ENCODE measurements at places on chromosomes 12 and 14.

GRCh38 chr12:54932691-54933090, 51.9 kb downstream of the TESPA1 start:
- no peak for DNase-seq
- no peaks in the 10 kb centered on the region for H3K27me3 ChIP-seq
- no peak overlapping the region for H3K27ac ChIP-seq
- no peak overlapping the region for H3K4me3 ChIP-seq

DNA sequence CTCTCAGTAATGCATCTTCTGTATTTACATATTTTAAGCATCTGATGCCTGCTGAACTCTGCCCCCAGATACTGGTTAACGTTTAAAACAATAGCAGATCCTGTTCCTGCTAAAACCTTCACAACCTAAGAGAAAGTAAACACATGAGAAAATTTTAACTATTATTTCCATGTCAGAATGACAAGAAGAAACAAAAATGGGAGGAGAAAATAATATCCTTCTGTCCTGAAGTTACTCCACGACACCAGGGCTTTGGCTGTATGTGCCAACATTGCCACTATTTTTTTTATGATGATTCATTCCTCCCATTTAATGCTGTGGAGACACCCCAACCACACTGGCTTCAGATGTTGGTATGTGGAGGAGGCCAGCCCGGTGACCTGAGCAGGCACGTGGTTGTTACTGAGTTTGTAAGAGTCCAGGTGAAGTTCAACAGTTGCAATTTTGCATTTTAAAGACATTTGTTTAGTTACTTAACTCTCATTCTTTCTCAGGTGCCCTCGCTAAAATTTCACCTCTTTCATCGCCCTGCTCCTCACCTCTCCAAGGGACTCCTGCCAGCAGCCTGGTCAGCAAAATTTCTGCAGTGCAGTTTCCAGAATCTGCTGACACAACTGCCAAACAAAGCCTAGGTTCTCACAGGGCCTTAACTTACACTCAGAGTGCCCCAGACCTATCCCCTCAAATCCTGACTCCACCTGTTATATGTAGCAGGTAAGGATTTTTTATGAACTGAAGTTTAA, 65.5 kb upstream of the SLCO1C1 start:
- H3K36me3 ChIP-seq = no peaks in the 10 kb centered on the region
- H3K27ac ChIP-seq = no peak overlapping the region
- H3K4me3 ChIP-seq = no peak overlapping the region
- DNase-seq = no peak

GRCh38 chr14:103483600-103483999, 39.0 kb downstream of the CKB start:
- H3K36me3 ChIP-seq = peaks cover 1% of the 10 kb centered on the region
- H3K27ac ChIP-seq = no peak overlapping the region
- H3K4me3 ChIP-seq = no peak overlapping the region
- DNase-seq = no peak
- H3K27me3 ChIP-seq = no peaks in the 10 kb centered on the region

GRCh38 chr12:46660276-46660675, 165.5 kb downstream of the SLC38A4 start:
- H3K4me3 ChIP-seq = no peak overlapping the region
- H3K36me3 ChIP-seq = no peaks in the 10 kb centered on the region
- H3K4me1 ChIP-seq = peaks cover 11% of the 10 kb centered on the region
- no peak overlapping the region for H3K27ac ChIP-seq

DNA sequence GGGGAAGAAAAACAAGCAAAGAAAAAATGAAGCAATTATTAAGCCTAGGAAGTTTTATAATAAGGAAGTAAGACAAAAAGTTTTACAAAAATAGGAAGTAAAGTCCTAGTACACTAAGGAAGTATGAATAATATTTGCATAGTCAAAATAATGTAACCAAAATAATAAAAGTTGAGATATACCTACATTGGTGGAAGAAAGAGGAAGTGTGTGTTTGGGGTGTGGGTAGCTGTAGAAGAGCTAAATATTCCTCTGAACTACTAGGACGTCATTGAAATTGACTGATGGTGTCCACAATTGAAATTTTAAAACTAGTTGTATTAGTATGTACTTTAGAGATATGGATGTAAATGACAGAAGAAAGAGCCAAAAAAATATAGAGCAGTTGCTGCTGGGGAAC, 228.4 kb upstream of the OTX2 start:
- DNase-seq = no peak
- no peaks in the 10 kb centered on the region for H3K4me1 ChIP-seq
- H3K4me3 ChIP-seq = no peak overlapping the region
- no peaks in the 10 kb centered on the region for H3K36me3 ChIP-seq

DNA sequence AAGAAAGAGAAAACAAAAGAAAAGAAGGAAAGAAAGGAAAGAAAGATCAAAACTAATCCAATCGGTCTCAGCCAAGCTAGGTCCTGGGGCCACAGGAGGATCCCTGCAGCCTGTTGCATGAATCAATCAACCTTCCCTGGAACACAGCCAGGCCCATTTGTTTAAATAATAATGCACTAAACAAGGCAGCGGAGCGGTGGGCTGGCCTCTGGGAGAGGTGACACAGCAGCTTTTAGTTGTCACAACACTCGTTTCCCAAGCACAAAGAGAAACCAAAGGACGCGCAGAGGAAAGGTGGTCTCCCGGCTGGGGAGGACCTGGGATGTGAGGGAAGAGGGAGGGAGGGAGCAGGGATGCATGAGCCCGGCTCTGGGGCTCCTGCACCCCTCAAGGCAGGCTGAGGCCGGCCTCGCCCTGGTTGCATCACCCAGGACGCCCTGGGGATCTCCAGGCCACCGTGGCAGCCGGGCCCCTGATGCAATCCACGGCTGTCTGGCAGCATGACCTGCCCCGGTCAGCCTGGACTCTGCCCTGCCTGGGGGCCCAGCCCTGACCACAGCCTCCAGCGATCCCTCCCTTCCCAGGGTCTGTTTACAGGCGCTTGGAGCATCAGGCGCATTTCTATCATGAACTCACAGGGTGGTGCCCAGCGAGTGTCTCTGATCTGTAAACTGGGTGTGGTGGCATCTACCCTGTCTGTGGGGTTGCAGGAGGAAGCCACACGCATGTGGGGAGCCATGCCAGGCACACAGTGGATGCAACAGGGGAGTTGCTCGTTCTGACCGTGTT, 32.5 kb downstream of the MMP17 start:
- H3K27me3 ChIP-seq = no peaks in the 10 kb centered on the region
- no peak overlapping the region for H3K4me3 ChIP-seq

- H3K4me1 ChIP-seq = no peaks in the 10 kb centered on the region
- no peaks in the 10 kb centered on the region for H3K27me3 ChIP-seq
- H3K36me3 ChIP-seq = no peaks in the 10 kb centered on the region
- DNase-seq = no peak
Measured at GRCh38 chr14:105502446-105503295, 11.6 kb downstream of the TEDC1 start.

DNA sequence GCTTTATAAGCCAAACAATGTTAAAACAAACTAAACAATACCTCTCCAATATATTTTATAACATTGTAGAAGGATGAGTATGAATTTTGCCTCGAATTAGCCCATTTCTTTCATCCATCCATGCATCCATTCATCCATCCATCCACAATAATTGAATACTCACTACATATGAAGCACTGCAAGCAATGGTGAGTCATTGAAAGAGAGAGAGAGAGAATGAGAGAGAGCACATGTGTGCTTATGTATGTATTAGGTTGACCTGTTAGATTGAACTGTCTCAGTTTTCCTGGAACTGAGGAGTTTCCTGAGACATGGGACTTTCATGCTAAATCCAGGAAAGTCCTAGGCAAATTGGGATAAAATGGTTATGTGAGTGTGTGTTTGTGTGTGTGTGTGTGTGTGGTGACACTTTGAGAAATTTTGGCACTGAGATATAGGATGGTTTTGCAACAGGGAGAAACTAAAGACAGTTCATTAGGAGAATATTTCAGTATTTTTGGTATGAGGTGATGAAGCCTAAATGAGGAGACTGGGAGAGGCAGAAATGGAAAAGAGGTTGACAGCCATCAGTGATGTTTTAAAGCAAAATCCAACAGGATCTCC, 98.4 kb downstream of the C12orf75 start:
- no peaks in the 10 kb centered on the region for H3K36me3 ChIP-seq
- peaks cover 1% of the 10 kb centered on the region for H3K27me3 ChIP-seq
- no peak overlapping the region for H3K4me3 ChIP-seq
- DNase-seq = no peak
- H3K27ac ChIP-seq = no peak overlapping the region
- no peaks in the 10 kb centered on the region for H3K4me1 ChIP-seq

DNA sequence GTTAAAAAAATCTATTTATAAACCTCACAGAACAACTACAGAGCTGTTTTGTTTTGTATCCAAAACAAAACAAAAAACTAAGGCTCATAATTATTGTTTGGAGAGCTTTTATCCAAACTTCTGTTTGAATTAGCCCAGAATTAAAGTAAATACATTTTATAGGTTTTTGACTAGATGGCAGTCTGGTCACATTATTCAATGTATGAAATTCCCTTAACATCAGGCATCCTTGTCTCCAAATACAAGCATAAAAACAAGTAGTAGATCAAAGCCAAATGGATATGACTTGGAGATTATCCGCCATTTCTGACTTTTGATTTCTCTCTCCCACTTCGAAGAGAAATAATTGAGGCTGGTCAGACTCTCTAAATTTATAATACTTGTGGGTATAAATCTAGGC, 63.5 kb downstream of the SLC38A1 start:
- no peak overlapping the region for H3K4me3 ChIP-seq
- no peaks in the 10 kb centered on the region for H3K4me1 ChIP-seq
- no peak for DNase-seq
- H3K27me3 ChIP-seq = no peaks in the 10 kb centered on the region
- H3K27ac ChIP-seq = no peak overlapping the region

GRCh38 chr14:105149146-105149781, 19.3 kb downstream of the JAG2 start:
- no peaks in the 10 kb centered on the region for H3K36me3 ChIP-seq

DNA sequence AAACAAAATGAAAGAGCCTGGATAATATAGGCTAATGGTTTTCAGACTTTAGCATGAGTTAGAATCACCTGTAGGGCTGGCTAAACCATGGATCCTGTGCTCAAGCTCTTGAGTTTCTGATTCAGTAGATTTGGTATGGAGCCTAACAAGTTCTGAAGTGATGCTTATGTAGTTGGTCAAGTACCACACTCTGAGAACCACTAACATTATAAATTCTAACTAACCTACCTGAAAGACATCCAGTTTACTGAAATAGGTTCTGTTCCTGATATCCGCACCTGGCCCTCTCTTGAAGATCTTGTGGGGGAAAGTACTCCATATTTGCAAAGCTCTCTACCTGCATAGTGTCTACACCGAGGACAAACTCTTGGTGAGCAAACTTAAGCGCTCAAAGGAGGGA, 59.4 kb upstream of the VSX2 start:
- H3K36me3 ChIP-seq = no peaks in the 10 kb centered on the region
- DNase-seq = no peak
- no peaks in the 10 kb centered on the region for H3K4me1 ChIP-seq
- H3K4me3 ChIP-seq = no peak overlapping the region

DNA sequence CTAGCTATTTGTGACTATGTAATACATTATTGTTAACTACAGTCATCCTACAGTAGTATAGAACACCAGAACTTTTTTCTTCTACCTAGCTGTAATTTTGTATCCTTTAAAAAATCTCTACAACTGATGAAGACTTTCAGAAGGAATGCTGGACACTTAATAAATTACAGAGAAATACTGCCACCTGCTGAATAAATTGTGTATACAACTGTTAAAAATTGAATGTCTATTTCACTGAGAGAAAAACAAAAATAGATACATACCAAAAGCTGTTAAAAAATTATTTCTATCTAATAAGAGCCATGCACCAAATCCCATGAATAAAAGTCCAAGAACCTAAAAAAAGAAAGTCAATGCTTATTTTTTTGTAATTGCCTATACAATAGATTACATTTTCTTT, 6.6 kb downstream of the TSPAN19 start:
- no peaks in the 10 kb centered on the region for H3K4me1 ChIP-seq
- H3K27ac ChIP-seq = no peak overlapping the region
- no peaks in the 10 kb centered on the region for H3K27me3 ChIP-seq
- DNase-seq = peak; percentile 17
- H3K36me3 ChIP-seq = no peaks in the 10 kb centered on the region

- no peaks in the 10 kb centered on the region for H3K27me3 ChIP-seq
- H3K36me3 ChIP-seq = no peaks in the 10 kb centered on the region
- no peak overlapping the region for H3K4me3 ChIP-seq
- peak; percentile 18 for DNase-seq
- no peaks in the 10 kb centered on the region for H3K4me1 ChIP-seq
- H3K27ac ChIP-seq = no peak overlapping the region
Measured at GRCh38 chr12:96980991-96981414, 73.9 kb downstream of the NEDD1 start.

All from mesendoderm (in vitro differentiated cells).